Amygdala (tissue), 56 donors: ENCODE measurements at places on chromosomes 1 and 21.

GRCh38 chr1:199054694-199055093 is 415.9 kb downstream of the PTPRC start:
- DNase-seq, result no peak

- no peak for DNase-seq
Observed at GRCh38 chr1:226195144-226195543, 8.6 kb upstream of the ACBD3 start.

GRCh38 chr1:204894606-204895005 is 23.9 kb downstream of the NFASC start:
- DNase-seq, result no peak

- DNase-seq, result no peak
Observed at GRCh38 chr21:29174607-29175013, 44.2 kb downstream of the MAP3K7CL start.

DNA sequence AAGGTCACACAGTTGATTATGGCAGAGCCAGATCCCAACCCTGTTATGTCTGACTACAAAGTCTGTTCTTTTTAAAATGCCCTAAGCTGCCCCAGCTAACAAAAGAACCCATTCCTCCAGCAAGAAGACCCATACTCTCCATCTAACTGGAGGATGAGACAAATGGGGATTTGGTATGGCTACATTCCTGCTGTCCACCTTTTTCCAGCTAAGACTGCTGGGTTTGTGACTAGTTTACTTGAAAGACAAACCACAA is 112.8 kb downstream of the KIAA0319L start:
- no peak for DNase-seq

- DNase-seq, result no peak
Observed at GRCh38 chr1:26822737-26823395, 3.6 kb upstream of the ZDHHC18 start.

- DNase-seq, result no peak
Observed at GRCh38 chr1:116018007-116018406, 41.7 kb downstream of the SLC22A15 start.

DNA sequence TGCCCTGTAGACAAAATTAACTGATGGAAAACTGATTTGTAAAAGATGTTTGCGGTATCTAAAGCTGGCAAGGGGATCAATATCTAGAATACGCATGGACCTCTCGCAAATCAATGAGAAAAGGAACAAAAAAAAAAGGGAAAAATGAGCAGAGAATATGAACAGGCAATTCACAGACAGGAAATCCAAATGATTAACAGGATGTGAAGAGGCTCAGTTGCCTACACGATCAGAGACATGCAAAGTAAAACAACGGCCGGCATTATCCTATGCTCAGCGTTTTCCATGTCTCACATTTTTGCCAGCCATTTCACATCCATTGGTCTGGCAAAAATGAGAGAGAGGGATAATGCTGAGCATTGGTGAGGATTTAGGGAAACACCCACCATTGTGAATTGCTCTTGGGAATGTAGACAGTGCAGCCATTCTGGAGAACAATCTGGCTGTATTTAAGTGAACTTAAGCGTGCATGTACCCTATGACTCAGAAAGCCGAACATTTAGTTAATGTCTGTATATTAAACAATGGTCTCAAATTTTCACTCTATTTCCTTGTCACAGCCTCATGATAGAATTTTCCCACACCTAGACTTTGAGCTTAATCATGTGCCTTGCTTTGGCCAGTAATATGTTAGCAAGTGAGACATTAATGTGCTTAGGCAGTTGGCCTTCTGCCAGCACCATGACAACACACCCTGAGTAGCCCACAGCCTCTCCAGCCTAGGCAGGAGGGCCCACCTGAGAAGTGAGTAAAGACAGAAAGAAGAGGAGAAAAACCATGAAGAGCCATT is 61.0 kb upstream of the NBPF3 start:
- no peak for DNase-seq

DNA sequence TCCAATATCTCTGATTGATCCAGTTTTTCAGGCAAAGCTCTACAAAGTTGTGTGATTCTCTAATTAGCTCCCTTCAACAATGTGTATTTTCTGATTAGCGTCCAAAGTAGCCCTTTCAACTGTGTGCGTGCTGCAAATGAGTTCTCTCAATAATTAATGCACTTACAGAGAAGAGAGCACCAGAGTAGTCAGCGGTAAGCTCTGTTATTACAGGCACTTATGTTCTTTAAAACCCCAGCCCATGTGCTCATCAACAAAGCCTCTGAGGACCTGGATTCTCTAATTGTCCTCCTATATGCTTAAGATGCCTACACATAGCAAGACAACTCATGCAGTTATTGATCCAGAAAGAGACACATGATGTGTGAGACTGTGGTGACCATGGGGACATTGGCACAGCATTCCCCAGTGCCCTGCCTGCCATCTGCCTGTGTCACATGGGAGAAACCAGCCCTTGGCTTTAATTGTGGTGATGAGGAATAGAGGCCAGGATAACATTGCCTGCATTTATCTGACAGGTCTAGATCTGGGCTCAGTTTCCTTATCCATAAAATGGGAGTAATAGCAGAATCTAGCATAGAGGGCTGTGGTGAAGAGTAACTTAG is 151.7 kb downstream of the PCP4 start:
- no peak for DNase-seq

GRCh38 chr1:30809514-30810263 is 52.1 kb upstream of the LAPTM5 start:
- DNase-seq, result no peak

DNA sequence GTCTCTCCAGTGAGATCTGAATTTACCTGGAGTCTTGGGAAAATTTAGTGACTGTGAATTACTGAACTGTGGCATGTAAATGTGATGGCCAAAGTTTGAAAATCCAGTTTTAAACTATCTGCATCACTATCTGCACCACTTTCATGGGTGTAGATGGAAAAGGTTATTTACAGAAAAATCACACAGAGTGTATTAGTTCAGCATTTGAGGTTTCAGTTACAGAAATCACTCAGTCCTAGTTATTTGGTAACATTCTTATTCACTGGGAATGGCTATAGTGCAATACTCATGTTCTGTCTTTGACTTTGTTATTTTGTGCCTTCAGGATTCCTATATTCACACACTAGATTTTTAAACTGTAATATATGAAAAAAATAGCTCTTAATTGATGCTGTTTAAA is 60.6 kb upstream of the IFI44L start:
- DNase-seq, result no peak

DNA sequence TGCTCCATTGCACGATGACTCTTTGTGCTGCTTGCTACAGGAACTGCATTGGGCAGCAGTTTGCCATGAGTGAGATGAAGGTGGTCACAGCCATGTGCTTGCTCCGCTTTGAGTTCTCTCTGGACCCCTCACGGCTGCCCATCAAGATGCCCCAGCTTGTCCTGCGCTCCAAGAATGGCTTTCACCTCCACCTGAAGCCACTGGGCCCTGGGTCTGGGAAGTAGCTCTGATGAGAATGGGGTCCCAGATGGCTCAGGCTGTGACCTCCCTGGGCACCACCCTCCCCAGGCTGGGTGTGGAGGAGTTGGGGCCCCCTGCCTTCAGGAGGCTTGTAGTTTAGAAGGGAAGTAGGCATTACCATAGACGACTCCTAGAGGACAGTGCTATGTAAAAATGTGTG is 19.7 kb downstream of the CYP4B1 start:
- no peak for DNase-seq

- DNase-seq, result no peak
Observed at GRCh38 chr1:198162091-198162767, 5.4 kb downstream of the NEK7 start.

- DNase-seq, result no peak
Observed at GRCh38 chr1:37472281-37472680, 2.1 kb upstream of the ZC3H12A start.

- DNase-seq, result no peak
Observed at GRCh38 chr1:107963601-107964335, 1.2 kb downstream of the VAV3 start.
